Fibroblast of the aortic adventitia (primary cell): ENCODE measurements at places on chromosomes 7 and 10.
A peak's percentile ranks its signal among the peaks of the same experiment; 100 is the strongest.

GRCh38 chr7:53743697-53744402 lies 708.4 kb downstream of the POM121L12 start:
- DNase-seq = no peak

DNA sequence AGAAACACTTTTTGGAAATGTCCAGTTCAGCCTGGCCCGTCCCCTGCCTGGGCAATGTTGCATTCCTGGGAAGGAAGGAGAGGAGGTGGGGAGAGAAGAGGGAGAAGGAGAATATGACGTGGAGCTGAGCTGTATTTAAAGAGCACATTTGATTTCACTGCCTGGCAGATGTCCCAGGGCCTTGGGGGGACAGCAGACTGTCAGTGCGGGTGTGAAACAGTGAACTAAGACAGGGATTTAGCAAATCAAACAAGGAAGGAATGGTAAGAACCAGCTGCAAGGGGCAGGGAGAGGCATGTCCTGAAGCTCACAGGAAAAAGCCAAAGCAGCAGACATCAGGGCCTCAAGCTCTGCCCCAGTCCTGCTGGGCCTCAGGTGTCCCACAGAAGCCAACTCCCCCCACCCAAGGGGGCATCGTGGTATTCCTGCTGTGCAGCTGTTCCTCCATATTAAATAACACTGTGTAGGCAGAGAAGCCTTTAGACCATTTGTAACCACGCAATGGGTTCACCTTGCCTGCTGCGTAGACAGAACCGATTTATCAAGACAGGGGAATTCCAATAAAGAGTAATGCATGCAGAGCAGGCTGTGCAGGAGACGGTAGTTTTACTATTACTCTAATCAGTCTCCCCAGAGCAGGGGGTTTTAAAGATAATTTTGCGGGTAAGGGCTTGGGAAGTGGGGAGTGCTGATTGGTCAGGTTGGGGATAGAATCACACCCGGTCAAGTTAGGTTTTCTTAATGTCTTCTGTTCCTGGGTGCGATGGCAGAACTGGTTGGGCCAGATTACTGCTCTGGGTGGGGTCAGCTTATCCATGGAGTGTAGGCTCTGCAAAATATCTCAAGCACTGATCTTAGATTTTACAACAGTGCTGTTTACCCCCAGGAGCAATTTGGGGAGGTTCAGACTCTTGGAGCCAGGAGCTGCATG lies 18.3 kb downstream of the LEP start:
- DNase-seq = no peak

DNA sequence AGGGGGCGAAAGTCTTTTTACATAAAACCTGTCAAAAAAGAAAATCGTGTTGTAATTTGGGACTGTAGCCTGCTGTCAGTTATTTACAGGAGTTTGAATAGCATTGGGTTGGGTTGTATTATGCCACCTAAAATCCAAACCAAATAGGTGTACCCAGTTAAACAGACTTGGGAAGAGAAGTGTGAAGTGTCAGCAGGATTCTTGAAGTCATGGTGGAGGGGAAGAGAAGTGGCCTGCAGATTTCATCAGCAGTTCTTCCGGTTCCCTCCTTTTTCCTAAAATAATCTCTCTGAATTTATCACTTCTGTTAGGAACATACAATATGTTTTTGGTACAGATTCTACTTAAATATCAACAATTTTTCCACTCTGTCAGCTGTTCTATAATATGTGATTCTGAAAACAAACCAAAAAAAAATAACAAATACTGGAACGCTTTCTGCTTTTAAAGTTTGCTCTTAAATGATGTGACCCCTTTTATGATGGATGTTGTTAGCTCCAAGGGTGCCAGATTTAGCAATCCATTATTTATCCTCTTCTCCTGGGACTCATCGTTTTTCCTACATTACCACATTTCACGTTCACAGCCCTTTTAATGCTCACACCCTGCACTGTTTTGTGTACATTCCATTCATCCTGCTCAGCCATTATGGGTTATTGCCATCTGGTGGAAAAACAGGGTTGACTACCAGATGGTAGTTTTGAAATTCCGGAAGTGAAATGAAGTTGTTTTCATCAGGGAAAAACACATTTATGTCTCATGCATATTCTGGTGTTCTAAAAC lies 18.7 kb upstream of the ARHGAP12 start:
- DNase-seq = peak; percentile 97

DNA sequence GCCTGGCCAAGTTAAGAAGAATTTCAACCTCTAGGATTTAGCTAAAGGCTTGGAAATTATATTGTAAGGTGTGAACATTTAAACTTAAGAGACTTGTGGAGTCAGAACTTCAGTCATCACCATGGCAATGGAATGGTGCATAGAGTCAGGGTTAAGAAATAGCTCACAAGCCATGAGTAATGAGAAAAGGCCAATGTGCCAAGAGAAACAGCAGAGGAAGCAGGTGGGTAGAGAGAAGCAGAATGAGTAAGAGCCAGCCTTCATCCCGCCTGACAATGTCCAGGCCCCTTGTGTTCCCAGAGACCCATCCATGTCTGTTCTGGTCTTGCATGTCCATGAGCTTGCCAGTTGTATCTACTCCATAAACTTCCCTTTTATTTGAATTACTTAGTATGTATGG lies 62.6 kb upstream of the TBX20 start:
- DNase-seq = peak; percentile 19

GRCh38 chr10:124703778-124704427 lies 40.3 kb downstream of the FAM53B start:
- peak; percentile 67 for DNase-seq

- peak; percentile 82 for DNase-seq
Measured at GRCh38 chr7:95916573-95917297, 144.4 kb downstream of the DYNC1I1 start.

DNA sequence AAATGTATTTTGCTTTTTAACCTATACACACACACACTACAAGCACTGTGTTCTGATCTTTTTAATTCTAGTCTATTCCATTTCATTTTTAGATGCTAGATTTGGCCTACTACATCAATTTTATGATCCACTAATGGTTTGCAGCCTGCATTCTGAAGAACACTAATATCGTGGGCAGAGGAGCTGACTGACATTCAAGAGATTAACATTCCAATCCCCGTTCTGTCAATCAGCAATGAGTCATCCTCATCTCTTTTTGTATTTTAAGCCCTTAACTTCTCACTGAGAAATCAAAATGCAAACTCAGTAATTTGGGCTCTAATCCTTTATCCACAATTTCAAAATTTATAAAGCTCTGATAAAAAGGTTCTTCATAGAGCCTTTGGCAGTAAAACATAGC lies 47.1 kb upstream of the GAD2 start:
- DNase-seq = no peak

- DNase-seq = no peak
Measured at GRCh38 chr10:85446827-85447226, 919.8 kb downstream of the GRID1 start.

- no peak for DNase-seq
Measured at GRCh38 chr7:4139656-4140625, 542.2 kb upstream of the FOXK1 start.

DNA sequence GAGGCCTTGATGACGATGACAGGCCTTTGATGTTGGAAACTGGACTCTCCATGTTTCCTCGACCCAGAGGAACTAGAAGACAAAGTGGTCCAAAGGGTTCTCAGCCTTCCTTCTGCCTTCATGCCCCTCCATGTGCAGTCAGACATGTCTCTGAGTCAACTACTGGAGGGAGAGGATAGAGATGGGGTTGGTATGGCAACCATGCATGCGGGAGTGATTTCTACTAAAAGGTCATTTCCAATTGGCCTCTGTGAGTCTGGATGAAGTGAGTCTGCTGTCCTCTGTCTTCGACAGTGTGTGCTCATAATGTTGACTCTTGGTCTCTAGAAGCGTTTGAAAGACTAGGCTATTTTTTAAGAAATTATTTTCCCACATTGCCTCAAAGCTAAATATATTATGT lies 29.2 kb downstream of the STK17A start:
- no peak for DNase-seq

GRCh38 chr7:33463131-33463530 lies 333.8 kb downstream of the BBS9 start:
- DNase-seq = no peak

DNA sequence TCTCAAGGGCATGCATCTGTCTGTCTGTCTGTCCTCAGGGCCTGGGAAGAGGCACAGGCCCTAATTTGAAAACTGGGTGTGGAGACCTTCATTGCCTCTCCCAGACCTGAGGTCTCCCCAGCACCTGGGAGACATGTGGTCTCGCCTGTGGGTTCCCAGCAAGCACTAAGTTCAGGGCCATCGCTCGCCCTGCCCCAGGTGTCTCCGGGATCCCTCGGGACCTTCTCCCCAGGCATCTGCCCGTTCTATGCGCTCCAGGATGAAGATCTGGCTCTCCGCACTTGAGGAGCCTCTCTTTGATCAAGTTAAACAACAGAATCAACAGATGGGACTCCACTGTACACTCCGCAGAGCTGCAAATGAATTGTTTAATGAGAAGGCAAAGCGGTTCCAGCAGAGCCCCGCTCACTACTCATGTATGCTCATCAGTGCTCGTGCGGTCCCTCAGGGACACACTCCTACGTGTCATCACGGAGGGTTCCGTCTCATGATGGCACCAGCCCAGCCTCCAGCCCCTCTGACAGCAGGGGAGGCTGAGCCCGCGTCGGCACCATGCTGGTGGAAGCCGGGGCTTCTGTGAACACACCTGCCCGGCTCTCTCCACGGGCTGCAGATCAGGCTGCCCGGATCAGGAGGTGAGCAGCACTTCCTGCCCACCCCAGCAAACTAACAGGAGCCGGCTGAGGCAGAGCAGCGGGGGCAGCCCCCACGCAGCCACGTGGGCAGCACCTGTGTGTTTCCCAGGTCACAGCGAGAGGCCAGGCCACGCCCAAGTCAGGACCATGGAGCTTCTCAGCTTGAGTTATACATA lies 132.8 kb downstream of the TCERG1L start:
- DNase-seq = no peak

DNA sequence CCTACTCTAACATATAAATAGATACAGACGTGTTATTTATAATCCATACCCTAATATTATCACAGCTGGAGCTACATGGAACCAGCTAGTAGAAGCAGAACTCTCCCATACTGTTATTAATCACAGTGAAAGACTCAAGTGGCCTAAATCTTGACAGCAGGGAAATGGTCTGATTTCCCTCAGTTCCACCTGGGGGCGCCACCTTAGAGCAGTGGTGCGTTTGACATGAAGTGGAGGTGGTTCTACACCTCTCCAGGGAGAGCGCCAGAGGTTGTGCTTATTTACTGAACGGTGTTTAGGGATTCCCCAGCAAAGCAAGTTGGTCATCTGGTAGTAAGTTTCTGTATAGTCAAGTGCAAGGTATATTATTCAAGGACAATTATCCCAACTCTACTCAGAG lies 17.6 kb downstream of the DNTT start:
- no peak for DNase-seq

- no peak for DNase-seq
Measured at GRCh38 chr7:74505471-74506324, 52.0 kb downstream of the GTF2IRD1 start.

DNA sequence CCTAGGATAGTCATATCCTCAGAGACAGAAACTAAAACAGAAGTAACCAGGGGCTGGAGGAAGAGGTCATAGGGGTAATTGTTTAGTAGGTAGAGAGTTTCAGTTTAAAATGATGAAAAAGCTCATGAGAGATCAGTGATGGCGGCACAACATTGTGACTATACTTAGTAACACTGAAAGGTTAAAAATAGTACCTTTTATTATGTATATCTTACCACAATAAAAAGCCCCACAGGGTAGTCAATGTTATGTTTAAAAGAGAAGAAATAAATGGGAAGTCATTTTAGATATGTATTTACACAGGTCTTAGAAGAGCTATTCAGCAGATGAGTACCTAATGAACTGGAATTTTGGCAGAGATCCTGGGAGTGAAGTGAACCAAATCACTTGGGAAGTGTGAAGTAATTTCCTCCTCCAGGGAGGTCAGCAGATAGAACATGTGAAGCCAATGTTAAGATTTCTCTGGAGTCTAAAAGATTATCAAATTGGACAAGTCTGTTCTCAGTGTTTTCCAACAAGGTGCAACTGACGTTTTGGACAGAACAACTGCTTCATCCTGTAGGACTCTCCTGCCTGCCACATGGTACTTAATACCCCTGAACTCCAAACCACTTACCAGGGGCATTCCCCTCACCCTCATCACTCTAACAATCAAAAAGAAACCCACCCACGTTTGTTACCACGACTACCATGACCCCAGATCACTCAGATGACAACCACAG lies 6.4 kb downstream of the CDCA7L start:
- DNase-seq = peak; percentile 39

DNA sequence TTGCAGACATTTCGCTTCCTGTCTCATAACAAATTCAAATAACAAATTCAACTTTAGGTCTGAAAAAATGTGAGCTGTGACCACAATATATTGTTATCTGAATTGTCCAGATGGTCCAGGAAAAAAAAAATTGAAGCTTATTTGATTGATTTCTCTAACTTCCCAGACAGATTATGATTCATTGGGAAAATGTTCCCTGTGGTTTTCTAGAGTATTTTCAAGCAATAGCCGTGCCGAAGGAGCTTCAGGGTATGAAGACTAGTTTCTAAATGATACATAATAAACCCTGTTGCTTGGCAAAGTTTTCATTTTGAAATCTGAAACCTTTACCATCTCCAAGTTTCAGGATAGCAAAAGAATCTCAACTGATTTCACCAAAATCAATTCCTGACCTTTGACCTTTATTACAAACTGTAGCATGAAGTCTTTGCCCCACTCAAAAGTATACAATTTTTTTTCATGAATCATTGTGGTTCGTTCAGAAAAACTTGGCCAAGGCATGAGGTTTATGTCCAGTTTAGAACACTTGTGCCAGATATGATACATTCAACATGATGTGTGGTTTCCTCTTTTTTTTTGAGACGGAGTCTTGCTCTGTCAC lies 109.9 kb downstream of the JCAD start:
- peak; percentile 100 for DNase-seq

- DNase-seq = no peak
Measured at GRCh38 chr7:110940756-110941155, 150.2 kb upstream of the LRRN3 start.

GRCh38 chr7:36811807-36812206 lies 87.5 kb upstream of the AOAH start:
- DNase-seq = no peak

- no peak for DNase-seq
Measured at GRCh38 chr7:83861-84632, 108.3 kb upstream of the FAM20C start.

GRCh38 chr10:21687266-21688008 lies 153.4 kb downstream of the MLLT10 start:
- DNase-seq = peak; percentile 70

GRCh38 chr10:123519861-123520260 lies 146.3 kb upstream of the GPR26 start:
- DNase-seq = no peak

DNA sequence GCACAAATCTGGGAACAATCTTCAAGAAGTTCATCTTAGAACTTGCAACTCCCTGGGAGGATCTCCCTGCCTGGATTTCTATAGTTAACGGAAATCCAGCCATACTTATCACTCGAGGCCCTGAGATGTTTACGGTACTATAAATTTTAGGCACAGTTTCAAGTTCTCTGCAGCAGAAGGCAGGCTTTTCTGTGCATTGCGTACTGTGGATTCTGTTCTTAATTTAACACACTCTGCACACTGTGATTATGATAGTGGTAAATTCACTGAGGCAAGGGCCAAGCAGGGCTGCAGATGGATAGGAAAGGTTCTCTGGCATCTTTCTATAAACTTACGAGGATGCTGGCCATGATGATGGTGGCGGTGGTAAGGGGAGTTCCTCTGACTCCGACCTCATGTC lies 10.6 kb downstream of the INHBA start:
- DNase-seq = no peak
